CD4-positive, alpha-beta T cell treated with Interferon alpha-2 for 1 hour (primary cell): ENCODE measurements at places on chromosomes 5 and 9.

DNA sequence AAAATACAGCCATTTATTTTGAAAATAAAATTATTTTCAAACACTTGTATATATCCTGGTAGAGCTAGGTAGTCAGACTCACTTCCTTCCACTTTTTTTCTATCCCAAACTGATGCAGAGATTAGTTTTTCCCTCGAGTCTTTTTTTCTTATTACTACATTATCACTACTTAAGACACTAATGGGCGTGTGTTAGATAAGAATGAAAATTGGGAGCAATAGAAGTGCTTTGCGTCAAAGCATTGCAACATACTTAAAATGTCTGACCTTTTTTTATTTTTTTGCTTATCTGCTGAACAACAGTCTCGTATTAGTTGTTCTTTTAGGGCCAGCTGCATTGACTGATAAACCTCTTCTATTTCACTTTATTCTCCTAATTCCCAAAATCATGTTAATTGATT lies 1278.7 kb downstream of the CDH12 start:
- no peak for DNase-seq

GRCh38 chr9:133709015-133709611 lies 29.0 kb downstream of the SARDH start:
- DNase-seq = peak; percentile 56

- no peak for DNase-seq
These were observed 148.5 kb downstream of the COL23A1 start for GRCh38 chr5:178441486-178442270.

DNA sequence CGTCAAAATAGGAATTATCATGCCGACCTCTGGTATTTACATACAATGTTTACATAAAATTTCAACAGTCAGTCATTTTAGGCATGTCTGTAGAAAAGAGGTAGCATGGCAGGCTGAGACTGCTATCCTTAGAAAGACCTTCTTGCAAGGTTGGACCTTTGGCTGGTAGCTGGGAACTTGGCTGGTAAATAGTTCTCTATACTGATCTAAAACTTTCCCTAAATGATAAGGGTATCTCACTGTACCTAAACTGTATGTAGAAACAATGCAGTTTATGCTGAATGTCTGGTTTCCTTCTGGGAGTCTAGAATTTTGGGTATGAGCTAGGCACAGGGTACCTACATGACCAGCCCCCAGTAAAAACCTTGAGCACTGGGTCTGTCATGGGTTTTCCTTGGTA lies 18.0 kb downstream of the FEM1C start:
- no peak for DNase-seq

DNA sequence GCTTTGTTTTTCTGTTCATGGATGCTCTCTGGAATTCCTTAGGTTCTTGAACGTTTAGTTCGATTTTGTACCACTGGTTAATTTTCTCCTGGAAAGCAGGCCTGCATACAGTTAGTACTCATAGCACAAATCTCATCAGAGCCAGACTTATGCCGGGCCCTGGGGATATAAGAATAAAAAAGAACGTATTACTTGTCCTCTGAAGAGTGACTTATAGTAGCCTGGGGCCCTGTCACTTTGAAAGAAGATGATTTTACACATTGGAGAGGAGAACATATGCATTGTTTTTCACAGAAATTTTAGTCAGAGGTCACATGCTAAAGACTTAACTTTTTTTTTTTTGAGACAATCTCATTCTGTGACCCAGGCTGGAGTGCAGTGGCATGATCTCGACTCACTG lies 50.3 kb downstream of the ZNF462 start:
- DNase-seq = no peak

- no peak for DNase-seq
These were observed 23.4 kb downstream of the NKD2 start for GRCh38 chr5:1032011-1032410.

- DNase-seq = no peak
These were observed 35.1 kb downstream of the ANXA2R start for GRCh38 chr5:43005031-43005430.

GRCh38 chr5:160001457-160001856 lies 7.5 kb upstream of the TTC1 start:
- no peak for DNase-seq

GRCh38 chr5:91443761-91444467 lies 60.8 kb upstream of the ARRDC3 start:
- DNase-seq = no peak

DNA sequence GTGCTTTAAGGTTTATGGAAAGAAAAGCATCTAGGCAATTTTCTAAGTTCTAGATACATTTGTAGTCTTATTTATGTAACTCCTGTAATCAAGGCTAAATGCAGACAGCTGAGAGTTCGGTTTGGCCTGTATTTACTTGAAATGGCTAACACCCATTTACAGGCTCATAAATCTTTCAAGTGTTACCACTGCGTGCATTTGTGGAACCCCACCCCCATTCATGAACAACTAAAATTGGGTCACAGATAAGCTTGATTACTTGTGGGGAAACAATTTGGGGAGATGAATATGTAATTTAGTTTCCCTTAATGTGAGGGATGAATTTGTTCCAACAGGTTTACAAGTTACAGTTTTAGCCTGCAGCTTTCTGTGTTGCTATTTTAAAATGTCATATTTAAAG lies 360.6 kb downstream of the ARRDC3 start:
- DNase-seq = no peak

DNA sequence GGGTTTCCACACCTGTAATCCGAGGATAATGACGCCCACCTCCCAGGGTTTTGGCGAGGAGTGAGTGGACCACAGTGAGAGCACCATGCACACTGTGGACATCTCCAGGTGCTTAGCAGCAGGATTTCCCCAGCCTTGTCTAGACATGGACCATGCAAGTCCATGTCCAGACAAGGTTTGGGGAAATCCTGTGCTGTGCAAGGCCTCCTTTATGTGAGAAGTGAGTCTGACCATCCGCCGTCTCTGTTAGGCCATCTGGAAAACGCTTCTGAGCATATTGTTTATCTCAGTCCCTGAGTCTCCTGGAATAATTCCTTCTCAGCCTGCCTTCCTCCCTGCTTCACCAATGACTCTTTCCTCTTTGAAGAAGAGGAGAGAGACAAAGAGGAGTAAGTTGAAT lies 26.2 kb upstream of the TNFAIP8 start:
- no peak for DNase-seq

- no peak for DNase-seq
These were observed 36.3 kb upstream of the MTAP start for GRCh38 chr9:21766096-21766495.

- DNase-seq = no peak
These were observed 481.8 kb upstream of the CDH18 start for GRCh38 chr5:20469792-20470191.

DNA sequence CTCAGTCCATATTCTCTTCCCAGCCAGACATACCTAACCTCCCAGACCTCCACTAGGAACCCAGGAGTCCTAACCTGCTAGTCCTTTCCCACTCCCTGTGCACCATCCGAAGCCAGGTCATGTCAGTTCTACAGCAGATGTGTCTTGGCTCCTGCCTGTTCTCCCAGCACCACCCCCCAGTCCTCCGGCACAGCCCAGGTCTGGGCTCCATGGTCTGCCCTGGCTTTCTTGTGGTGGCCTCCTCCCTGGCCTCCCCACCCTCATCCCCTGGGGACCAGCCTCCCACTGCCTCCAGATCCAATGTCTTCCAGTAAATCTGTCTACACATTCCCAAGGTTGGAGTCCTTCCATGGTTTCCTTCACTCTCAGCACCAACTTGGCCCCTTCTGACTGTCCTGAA lies 20.0 kb downstream of the KCNIP1 start:
- no peak for DNase-seq

GRCh38 chr5:22076586-22076985 lies 776.6 kb downstream of the CDH12 start:
- no peak for DNase-seq

- DNase-seq = no peak
These were observed 31.6 kb downstream of the ADAM19 start for GRCh38 chr5:157543825-157544622.

GRCh38 chr5:134551901-134552300 lies 26.4 kb downstream of the JADE2 start:
- no peak for DNase-seq

- DNase-seq = no peak
These were observed 6.6 kb upstream of the PCSK1 start for GRCh38 chr5:96439477-96440184.
